ENCODE measurements at places on chromosomes 5 and 9.

DNA sequence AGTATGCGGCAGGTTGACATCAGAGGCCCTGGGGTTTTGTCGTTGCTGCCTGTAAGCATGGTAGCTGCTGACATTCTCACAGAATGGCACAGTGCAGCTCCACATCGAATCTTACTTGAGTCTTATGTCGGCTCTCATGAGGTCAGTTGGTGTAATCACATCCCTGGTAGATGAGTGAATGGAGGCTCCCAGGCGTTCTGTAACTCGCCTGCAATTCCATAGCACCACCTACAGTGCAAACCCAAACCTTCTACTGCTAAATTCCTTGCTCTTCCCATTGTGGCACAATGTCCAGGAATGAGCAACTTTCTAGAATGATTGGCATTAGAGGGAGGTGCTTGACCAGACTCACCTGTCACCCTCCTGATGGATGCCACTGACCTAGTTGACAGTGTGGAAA is 578.4 kb downstream of the CCDC171 start:
- no peak for DNase-seq

- DNase-seq: no peak
These were observed 12.9 kb downstream of the CCT5 start for GRCh38 chr5:10262995-10263394.

- DNase-seq: peak; percentile 5
These were observed 432.5 kb upstream of the MEF2C start for GRCh38 chr5:89315286-89316100.

GRCh38 chr5:159489779-159490178 is 159.5 kb upstream of the IL12B start:
- DNase-seq: no peak

DNA sequence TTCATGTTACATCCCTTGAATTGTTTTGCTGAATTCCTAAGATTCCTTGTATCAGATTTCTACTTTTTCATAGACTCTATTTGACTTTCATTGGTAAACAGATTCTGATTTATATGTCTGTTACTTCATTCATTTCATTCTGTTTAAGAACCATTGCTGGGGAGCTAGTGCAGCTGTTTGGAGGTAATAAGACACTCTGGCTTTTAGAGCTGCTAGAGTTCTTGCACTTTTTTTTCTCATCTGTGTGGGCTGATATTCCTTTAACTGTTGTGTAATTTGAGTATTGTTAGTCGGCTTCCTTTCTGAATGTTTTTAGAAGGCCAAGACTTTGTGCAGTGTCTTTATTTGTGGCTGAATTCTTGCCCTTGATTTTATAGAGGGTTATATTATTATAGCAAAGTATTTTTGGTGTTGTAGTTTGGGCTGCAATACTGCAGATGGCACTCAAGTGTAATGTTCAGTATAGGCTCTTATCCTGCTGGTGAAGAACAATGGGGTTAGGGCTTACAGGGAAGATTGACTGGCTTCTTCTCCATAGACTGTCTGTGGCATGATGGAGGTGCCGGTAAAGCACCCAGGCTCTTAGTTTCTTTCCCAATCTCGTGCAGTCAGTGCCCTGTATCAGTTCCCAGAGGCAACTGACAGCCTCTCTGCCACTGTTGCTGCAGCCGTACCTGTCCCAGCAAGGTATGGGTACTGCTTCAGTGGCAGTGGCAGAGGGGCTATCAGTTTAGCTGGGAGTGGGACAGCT is 162.2 kb downstream of the OXCT1 start:
- peak; percentile 46 for DNase-seq

DNA sequence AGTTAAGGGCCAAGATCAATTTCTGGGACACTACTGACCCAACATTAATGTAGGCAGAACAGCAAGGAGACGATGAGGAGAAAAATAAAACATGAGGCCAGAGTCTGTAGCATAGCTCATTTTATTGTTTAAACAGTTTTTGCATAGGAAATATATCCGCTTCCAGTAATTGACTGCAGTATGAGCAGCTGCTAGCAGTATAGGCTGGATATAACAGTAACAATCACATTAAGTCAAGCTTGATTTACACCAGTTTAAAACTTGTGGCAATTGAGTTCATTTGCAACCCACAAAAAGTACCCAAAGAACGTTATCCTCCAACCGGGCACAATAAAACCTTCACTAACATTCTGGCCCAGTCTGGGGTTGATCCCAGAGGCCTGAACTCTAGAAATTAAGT is 232.2 kb downstream of the NFIB start:
- DNase-seq: no peak

- DNase-seq: no peak
These were observed 109.6 kb downstream of the ANKRD18B start for GRCh38 chr9:33633636-33634035.

GRCh38 chr5:121853850-121854249 is 2.2 kb downstream of the FTMT start:
- no peak for DNase-seq

DNA sequence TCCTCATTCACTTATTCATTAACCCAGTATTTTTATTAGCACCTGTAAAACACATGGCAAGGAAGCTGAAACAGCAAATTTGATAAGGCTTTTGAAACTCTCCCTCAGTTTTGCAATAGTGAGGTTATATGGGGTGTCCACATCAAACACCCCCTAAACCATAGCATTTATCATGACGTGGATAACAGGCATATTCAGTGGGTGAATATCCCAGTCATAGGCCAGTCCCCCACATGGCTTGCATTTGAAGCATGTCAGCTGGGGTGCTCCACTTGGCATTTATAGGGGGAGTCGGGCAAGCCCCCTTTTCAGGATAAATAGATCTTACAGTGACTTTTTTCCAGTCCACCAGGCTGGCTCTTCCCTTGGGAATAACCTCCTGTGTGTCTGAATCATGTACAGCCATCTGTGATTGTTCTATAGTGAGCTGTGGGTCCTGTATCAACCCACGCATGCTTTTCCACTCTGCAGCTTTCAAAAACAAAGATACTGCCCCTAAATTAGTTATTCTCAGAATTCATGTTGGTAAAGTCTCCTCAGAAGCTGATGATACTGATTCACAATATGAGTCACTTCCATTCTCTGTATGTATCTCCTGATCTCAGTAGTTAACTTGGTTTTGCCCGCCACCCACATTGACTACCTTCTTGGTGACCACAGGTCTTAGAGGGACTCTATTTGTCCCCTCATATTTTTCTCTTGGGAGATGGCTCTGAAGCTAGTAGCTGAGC is 84.4 kb upstream of the SPIN1 start:
- no peak for DNase-seq

GRCh38 chr5:112711436-112711835 is 26.2 kb upstream of the APC start:
- no peak for DNase-seq

GRCh38 chr5:50559955-50560354 is 106.5 kb upstream of the PARP8 start:
- no peak for DNase-seq

DNA sequence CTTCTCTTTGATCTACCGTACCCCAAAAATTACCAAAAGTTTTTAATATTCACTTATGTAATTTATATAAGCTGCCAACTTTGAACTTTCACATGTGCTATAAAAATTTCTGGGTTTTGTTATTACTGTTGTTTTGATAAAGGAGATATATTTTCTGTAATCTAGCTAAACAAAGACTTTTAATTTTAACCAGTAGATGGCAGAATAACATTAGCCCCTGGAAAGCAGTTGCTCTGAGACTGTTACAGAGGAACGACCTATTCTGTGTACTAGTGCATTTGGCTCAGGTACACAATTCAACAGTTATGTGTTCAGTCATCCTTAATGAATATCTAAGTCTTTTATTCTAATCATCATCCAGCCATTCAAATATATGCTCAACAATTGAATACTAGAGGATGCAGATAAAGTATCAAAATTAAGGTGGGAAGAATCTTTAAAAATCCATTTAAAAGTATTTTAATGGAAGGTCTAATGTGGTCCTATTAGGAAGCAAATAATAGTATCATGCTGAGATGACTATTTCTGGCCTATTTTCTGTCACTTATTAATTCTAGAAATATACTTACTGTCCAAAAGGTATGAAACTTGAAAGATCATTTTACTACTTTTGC is 8.6 kb downstream of the KLHL9 start:
- peak; percentile 18 for DNase-seq

DNA sequence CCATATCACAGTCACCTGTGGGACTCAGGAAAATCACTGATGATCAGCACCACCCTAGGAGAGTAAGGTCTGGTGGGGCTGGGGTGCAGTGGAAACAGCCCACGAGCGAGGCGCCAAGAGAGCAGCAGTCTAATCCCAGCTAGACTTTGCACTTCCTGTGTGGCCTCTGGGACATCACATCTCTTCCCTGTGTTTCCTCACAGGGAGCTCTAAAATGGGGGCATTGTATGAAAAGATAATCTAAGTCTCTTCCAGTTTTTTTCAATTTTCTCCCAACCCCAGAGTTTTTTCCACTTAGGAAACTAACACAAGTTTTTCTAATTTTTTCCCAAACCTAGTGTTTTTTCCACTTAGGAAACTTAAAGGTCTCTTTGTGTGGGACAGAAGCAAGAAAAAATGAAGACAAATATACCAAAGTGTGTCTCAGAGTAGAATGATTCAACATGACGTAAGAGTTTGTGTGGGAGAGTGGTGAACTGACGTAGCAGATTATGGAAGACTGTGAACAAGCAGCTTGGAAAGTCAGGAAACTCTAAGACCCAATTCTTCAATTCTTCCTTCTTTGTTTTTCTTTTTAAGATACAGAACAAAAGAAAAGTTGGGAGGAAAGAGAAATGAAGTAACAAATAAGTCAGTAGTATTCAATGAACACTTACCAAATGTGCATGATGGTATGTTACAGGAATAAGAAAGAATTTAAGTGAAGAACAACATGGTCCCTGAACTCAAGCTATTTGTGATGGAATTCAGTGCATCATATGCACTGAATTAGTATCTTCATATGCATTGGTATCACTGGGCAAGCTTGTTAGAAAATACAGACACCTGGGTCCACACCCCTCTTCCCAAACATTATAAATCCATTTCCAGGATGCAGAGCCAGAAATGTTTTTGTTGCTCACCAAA is 51.3 kb downstream of the LHFPL2 start:
- peak; percentile 41 for DNase-seq

DNA sequence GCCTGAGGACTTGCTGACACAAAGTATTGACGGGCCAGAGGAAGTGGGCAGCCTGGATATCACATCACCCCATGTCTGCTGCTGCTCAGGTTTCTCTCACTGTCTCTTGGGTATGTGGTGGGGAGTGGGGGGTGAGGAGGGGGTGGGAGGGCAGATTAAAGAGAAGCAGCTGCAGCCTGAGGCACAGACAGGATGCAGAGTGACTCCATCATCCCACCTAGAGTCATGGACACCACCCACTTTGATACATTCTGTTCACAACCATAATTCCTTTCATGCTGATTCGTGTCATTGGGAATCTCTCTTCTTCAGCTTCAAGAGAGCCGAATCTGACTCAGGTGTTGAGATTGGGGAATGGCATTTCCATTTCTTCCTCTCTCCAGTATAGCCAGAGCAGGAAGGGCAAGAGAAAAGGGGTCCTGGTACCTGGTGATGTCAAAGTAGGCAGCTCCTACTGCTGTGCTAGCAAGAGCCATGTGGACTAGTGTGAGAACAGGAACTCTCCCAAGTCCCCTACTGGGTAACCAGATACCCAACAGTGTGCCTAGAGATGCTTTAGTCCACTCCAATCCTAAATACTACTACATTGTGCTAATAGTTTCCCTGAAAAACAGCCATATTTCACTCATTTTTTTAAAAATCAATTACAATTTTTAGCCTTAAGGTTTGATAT is 22.4 kb downstream of the GRAMD2B start:
- no peak for DNase-seq

GRCh38 chr5:32020271-32020670 is 153.8 kb downstream of the GOLPH3 start:
- no peak for DNase-seq

- no peak for DNase-seq
These were observed 71.6 kb upstream of the PCA3 start for GRCh38 chr9:76692458-76693129.

DNA sequence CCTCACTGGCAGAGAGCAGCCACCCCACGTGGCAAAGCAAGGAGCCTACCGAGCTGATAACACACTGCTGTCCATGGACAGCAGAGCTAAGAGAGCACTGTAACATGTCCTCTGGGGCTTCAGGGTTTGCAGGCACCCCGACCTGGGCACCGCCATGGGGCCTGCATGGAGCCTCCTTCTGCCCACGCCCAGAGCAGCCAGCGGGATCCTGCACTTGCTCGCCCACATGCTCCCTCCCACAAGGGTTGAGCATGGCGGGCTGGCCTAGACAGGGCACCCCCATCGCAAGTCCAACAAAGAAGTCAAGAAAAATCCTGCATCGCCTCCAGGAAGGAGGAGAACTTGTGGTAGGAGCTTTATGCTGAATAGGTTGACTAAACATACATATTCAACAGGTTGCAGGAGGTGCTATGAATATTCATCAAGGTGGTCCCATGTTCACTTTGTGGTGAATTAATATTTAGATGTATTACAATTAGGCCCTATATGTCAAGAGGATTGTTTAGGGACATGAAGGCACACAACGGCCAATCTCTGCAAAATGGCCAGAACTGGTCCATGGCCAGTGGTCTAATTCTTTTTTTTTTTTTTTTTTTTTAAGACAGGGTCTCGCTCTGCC is 3.8 kb upstream of the MIGA2 start:
- DNase-seq: no peak

GRCh38 chr9:35538361-35539234 is 48.7 kb downstream of the RUSC2 start:
- peak; percentile 83 for DNase-seq

DNA sequence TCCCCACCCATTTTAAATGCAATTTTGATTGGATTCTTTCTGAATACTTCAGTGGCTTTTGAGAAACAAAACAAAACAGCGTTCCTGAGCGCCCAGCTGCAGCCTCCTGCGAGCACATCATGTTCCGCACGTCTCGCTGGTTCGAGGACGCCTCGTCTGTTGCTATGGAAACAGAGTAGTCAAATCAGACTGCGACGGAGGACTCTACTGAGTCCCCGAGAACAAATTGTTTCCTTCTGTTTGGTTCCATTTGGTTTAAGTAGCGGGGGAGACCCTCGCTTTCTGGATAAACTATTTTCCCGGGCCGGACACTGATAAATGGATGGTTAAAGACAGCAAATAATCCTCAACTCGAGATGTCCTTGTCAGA is 69.0 kb downstream of the SLC28A3 start:
- DNase-seq: peak; percentile 39

DNA sequence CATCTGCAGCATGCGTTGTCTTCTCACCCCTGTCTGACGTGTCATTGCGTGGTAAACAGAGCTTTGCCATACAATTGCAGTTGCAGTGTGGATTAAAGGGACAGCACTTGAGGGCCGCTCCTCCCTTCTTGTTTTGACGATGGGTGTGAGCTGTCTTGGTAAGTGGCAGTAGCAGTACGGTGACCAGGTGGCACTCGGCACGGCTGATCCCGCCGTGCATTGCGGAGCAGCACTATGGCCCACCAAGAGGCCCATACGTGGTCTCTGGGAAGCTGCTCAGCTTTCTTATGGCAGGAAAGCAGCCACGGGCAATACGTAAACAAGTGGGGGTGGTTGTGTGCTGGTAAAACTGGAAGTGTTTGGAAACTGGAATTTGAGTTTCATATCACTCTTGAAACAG is 25.1 kb downstream of the EHMT1 start:
- no peak for DNase-seq
